ENCODE measurements at places on chromosomes 16 and 17.

GRCh38 chr16:81585785-81586184 is 141.2 kb downstream of the CMIP start:
- DNase-seq, result no peak

DNA sequence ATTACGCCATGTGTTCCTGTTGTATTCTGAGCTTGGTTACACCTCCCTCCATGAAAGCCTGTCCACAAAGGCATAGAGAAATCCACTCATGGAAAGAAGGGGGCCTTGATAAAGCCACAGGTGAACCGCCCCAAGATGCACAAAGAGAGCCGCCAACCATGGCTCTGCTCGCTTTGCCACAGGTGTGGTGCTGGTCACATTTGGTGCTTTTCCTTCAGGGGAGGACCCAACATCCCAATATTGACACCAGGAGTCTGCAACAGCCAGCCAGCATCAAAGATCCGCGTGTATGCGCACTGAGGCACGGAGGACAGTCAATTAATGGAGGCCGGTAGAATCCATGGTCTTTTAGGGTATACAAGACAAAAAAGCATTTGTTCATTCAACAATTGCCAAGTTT is 7.3 kb downstream of the ABCA3 start:
- no peak for DNase-seq

DNA sequence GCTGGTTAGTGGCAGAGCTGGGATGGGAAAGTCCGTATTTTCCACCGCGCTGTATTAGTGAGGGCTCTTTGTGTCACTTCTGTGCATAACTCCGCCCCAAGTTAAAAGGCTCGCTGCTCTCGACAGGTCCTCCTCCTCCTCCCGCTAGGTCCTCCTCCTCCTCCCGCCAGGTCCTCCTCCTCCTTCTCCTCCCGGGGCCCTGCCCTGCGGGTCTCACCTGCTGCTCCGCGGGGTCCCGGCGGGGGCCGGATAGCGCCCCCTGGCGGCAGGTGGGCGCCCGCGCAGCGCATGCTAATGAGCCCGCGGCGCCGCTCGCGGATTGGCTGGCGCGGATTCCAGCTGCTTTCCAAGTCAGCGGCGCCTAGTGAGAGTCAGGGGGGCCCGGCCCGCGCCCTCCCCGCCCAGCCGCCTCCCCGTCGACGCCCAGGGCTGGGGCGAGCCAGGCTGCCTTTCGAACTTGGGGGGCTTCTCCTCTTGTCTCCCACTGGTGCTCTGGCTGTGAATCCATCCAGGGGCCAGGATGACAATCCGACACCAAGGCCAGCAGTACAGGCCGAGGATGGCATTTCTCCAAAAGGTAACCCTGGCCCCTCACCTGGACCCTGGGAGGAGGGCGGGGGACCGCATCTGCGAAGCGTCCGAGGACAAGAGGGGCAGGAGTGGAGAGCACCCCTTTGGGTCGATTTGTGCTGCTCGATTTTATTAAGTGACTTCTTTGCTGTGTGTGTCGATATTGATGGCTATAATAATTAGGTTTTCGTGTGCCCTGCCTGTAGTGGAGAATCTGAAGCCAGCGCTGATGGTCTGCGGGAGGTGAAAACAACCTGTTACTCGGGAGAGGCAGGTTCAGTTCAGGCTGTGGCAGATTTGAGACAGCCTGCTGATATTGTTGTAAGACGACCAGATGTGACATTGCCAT is at the start of gene RGS9:
TSS of gene RGS9 (plus strand) at position 350 of the 919 bp plus-strand sequence. CDS start at position 521, 171 bp downstream.
- DNase-seq, result peak; percentile 94

GRCh38 chr17:65529761-65530522 is 31.5 kb downstream of the AXIN2 start:
- no peak for DNase-seq

GRCh38 chr16:27639561-27640276 is 89.8 kb downstream of the KATNIP start:
- peak; percentile 82 for DNase-seq

DNA sequence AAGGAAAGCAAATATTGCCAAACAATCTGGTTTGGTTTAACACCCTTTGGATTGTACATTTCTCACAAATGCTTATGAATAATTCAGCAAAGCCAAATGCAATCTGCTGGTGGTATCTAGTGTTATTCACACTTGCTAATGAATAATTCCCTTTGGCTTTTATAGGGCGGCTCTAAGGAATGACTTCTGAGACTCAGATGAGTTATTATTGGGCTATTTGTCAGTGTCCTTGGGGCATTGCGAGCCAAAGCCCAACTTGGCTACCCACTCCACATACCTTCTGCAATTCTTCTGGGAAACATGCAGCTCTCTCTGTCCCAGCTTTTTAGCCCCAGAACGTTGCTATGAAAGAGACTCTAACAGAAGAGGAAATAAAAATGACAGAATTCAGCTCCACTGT is 41.1 kb downstream of the FTO start:
- no peak for DNase-seq

GRCh38 chr17:56593086-56593645 is 333 bp upstream of the NOG start:
- peak; percentile 84 for DNase-seq

DNA sequence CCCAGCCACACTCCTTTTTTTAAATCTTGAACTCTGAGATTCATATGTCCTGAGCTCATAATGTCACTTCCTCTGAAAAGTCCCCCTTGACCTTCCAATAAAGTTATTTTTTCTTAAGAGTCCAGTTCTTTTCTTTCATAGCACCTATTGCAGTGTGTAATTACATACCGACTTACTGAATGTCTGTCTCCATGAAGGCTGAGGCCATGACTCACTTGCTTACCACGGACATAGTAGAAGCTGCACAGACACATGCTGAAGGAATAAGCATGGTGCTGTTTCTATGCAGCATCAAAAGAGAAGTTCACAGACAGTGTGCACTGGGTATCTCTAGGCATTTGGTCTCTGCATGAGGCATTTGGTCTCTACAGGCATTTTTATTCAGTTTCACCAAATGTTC is 77.2 kb downstream of the C17orf67 start:
- no peak for DNase-seq

GRCh38 chr17:62725791-62726249 is 82.3 kb downstream of the MARCHF10 start:
- DNase-seq, result no peak

DNA sequence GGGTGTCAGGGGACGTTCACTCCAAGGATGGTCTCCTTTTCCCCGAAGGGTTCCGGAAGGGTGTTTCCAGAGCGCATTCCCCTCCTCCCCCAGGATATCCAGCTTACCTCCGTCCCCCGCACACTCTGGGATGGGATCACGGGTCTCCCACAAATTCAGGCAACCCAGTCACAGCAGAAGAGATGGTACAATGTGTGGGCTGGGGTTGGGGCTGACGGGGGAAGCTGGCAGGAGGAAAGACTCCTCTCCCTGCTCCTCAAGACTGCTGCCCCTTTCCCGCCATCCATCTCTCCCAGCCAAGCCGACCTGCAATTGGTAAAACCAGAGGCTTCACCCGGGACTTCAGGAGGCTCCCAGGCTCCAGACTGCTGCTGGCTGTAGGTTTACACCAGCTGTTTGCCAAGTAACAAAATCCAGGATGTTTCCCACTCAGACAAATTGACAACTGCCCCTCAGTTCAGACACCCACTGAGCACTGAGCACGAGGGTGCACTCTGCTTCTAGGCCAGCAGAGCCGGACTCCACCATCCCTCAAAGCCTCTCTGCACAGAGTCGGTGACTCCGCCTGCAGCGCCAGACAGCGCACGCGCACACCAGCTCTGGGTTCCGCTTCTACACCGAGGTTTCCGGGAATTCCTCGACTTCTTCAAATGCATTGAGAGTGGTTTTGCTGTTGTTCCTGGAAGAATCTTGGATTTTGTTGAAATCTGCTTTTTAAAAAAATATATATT is 37.7 kb downstream of the ASPA start:
- no peak for DNase-seq

GRCh38 chr16:79847101-79847500 is 246.6 kb upstream of the MAF start:
- DNase-seq, result peak; percentile 39

GRCh38 chr17:57166803-57167202 is 81.8 kb downstream of the AKAP1 start:
- DNase-seq, result no peak
